Frontal cortex (tissue), 4 donors: ENCODE measurements at places on chromosomes 5 and 9.

- no peak for DNase-seq
These were observed 6.8 kb upstream of the TIFAB start for GRCh38 chr5:135458921-135459331.

GRCh38 chr5:93791518-93791972, 50.1 kb upstream of the POU5F2 start:
- DNase-seq, result no peak

DNA sequence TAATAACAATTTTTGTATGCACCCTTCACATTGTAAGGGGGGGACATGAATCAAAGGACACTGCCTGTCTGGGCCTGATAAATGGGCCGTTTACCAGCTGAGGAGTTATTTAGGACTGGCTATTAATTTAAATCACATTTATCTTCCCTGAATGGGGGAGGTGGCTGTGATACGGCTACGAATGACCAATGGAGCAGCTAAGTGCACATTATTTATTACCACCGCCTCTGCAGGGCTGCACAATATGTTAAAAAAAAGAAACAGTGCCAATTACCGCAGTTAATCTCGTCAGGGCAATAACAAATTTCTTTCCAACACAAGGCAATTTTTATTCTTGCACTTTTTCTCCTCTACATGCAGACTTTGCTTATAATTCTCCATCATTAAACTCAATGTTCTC, 318.4 kb downstream of the IRX2 start:
- no peak for DNase-seq

DNA sequence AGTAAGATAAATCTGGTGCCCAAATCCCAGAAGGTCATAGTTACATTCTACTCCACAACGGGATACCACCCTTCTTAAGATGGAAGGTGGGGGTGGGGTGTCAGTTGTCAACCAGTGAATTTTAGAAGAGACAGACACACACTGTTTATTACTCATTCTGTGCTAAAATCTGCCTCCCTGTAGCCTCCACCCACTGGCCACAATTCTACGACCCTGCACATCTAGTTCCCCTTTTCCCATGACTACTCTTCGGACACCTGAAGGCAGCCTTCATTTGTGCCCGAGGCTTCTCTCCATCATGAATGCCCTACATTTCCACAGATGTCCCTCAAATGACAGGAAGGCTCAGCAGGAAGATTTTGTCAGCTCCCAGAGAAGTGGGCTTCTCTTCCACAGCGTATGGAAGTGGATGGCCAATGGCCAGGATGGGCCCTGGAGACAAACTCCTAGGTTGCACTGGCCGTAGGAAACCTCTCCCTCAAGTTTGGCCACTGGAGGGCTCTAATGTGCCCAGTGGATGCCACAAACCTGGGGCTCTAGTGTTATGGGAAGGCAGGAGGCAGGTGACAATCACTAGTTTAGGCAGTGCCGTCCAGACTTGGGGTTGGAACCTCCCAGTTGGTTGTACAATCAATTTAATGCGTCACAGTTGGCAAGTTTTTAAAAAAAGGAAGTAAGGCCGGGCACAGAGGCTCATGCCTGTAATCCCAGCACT, 46.6 kb downstream of the PTPN3 start:
- DNase-seq, result no peak

DNA sequence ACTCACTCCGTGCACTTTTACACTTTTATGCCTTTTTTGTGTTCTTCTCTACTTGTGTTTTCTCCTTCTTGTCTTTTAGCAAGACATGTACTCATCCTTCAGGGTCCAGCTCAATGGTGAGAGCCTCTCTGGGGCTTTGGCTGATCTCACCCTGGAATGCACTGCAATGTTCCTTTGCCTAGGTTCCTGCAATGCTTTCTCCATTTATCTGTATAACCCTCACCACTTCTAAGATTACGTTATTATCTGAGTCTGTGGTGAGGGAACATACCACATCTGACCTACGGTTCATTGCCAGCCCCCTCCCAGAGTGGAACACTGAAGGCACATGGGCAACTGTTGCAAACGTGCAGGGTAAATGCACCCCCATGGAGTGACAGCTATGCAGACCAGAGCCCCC, 47.3 kb downstream of the KCNIP1 start:
- DNase-seq, result no peak
